Common myeloid progenitor, CD34-positive (primary cell): ENCODE measurements at places on chromosomes 5 and 9.

DNA sequence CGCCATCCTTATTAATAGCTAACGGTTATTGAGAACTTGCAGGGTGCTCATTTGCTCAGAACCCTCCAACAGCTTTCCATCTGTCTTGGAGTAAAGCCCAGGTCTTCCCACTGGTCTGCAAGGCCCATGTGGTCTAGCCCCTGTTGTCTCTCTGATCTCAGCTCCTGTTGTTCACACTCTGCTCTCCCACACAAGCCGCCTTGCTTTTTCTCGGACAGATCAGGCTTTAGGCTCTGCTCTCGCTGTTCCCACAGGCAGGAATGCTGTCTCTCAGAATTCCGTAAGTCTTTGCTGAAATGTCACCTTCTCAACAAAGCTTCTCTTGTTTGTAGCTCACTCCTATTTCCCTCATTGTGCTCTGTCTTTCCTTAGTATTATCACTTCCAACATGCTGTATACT is 34.3 kb downstream of the GPR107 start:
- no peak overlapping the region for H3K4me3 ChIP-seq
- H3K27me3 ChIP-seq: no peaks in the 10 kb centered on the region
- no peak overlapping the region for H3K27ac ChIP-seq
- DNase-seq: no peak
- H3K36me3 ChIP-seq: peaks cover 30% of the 10 kb centered on the region
- H3K4me1 ChIP-seq: no peaks in the 10 kb centered on the region

DNA sequence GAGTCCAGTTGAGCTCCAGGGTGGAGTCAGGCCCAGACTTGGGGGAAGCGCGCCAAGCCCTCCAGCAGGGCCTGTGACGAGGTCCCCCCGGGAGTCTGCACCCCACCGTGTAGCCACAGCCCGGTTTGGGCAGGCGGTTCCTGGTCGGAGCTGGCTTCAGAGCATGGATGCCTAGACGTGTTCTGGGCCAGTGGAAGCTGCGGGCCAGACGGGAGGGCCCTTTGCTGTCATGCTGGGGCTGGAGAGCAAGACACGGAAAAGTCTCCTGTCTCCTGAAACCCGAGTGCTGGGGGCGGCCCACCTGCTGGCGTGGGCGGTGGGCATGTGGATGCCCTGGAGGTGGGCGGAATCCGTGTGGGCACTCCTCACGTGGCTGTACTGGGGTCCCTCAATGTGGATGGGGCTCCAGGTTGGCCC is 1.9 kb downstream of the GPSM1 start:
- peaks cover 46% of the 10 kb centered on the region for H3K4me1 ChIP-seq
- peak overlapping the region; percentile 75 for H3K27ac ChIP-seq
- peak overlapping the region; percentile 32 for H3K4me3 ChIP-seq
- peaks cover 21% of the 10 kb centered on the region for H3K36me3 ChIP-seq
- DNase-seq: no peak

DNA sequence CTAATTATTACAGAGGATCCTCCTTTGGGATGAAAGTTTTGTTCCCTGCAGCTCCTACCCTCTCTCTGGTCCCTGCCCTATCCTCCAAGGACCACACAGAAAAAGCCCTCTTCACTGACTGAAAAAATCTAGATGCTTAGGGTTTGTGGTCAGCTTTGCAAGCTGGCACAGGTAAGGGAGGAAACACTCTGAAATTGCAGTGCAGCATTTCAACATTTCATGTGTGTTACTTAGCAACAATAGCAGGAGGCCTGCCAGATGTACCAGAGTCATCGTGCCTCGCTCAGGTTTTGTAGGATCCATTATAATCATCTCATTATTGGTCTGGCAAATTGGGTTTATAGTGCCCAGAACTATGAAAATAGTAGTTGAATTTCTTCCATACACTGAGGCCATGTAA is 109.5 kb downstream of the PALM2AKAP2 start:
- H3K4me1 ChIP-seq: no peaks in the 10 kb centered on the region
- no peak overlapping the region for H3K4me3 ChIP-seq
- no peak for DNase-seq
- no peaks in the 10 kb centered on the region for H3K36me3 ChIP-seq
- H3K27ac ChIP-seq: no peak overlapping the region

- H3K27ac ChIP-seq: no peak overlapping the region
- no peak for DNase-seq
- peaks cover 87% of the 10 kb centered on the region for H3K36me3 ChIP-seq
- no peaks in the 10 kb centered on the region for H3K27me3 ChIP-seq
Observed at GRCh38 chr9:34250721-34251120, 71.9 kb downstream of the UBAP1 start.

GRCh38 chr5:128641861-128642260 is 103.8 kb upstream of the FBN2 start:
- no peak overlapping the region for H3K27ac ChIP-seq
- H3K4me1 ChIP-seq: no peaks in the 10 kb centered on the region
- no peak for DNase-seq
- H3K36me3 ChIP-seq: no peaks in the 10 kb centered on the region
- H3K4me3 ChIP-seq: no peak overlapping the region
- H3K27me3 ChIP-seq: no peaks in the 10 kb centered on the region

- no peak overlapping the region for H3K4me3 ChIP-seq
- no peak for DNase-seq
- peaks cover 1% of the 10 kb centered on the region for H3K27me3 ChIP-seq
Observed at GRCh38 chr5:7961540-7961939, 92.6 kb downstream of the MTRR start.

- H3K4me3 ChIP-seq: no peak overlapping the region
- H3K27ac ChIP-seq: no peak overlapping the region
- no peaks in the 10 kb centered on the region for H3K27me3 ChIP-seq
- H3K4me1 ChIP-seq: peaks cover 49% of the 10 kb centered on the region
- no peak for DNase-seq
- H3K36me3 ChIP-seq: no peaks in the 10 kb centered on the region
Observed at GRCh38 chr5:14178091-14178490, 34.9 kb downstream of the TRIO start.

GRCh38 chr5:55483885-55484284 is 50.9 kb downstream of the PLPP1 start:
- H3K4me1 ChIP-seq: peaks cover 3% of the 10 kb centered on the region
- H3K27ac ChIP-seq: no peak overlapping the region
- no peaks in the 10 kb centered on the region for H3K27me3 ChIP-seq
